ENCODE measurements at places on chromosomes 11 and 22.

GRCh38 chr11:110878513-110878912 lies 166.3 kb upstream of the ARHGAP20 start:
- DNase-seq = no peak

DNA sequence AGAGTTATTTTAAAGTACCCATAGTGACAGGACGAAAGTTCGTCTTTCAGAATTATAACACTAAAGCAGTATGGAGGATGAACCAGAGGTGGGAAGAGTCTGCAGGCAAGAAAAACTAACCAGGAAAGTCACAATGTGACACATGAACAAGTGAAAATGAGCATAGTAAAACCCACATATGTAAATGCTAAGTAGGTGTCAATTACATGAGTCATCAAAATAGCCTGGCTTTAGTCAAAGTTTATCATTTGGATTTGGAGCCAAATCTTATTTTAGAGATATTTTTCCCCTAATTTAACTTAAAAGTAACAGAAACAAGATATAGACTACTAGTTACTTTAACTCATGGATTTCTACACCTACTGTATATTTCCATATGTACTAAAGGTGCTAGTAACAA lies 159.8 kb downstream of the GRIA4 start:
- DNase-seq = no peak

- DNase-seq = no peak
Observed at GRCh38 chr11:10329935-10330334, 25.1 kb downstream of the ADM start.

- DNase-seq = no peak
Observed at GRCh38 chr11:68160100-68160695, 39.0 kb upstream of the CHKA start.

- DNase-seq = no peak
Observed at GRCh38 chr22:16955678-16956210, 52.3 kb downstream of the GAB4 start.

DNA sequence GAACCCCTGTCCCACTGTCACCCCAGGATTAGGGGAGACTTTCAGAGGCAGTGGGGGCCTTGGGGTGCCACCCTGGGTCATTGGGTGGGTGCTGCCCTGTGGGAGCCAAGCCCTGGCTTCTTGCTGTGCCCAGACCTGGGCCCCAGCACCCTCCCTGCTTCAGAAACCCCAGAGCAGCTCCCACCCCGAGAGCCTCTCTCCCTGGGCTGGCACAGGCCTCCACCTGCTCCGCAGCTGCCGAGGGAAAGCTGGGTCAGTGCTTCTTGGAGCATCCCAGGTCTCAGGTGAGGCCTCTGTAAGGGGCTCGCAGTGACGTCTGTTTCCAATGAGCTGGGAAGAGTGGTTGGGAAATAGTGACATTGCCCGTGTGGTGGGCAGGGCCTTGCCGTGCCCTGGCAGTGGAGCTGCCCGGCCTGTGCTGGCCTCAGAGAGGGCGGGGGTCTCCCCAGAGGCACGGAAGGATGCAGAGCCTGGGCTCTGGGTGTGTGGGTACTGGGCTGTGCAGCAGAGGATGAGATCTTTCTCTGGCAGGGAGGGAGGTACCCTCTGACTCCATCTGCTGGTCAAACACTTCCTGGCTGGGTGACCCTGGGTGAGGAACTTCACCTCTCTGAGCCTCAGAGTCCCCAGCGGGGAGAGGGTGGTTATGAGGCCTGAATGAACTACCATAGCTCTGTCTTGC lies 23.0 kb downstream of the C22orf23 start:
- DNase-seq = no peak

GRCh38 chr22:22863001-22863400 lies 24.6 kb upstream of the IGLL5 start:
- DNase-seq = no peak

DNA sequence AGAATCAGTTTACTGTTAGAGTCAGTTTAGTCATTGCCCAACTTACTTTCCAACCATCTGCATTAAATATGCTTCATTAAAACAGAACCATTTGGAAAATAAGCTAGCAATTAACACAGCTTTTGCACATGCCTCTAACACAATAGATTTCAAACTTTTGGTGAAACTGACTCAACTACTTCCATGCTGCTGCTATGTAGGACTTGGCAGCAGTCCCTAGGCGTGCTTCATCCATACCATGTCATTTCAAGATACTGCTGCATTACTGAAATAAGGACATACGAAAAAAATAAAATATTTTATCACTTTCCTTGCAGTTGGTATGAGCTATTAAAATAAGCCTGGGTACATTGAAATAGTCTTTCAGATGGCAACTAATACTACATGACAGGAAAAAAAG lies 65.5 kb upstream of the SOX6 start:
- DNase-seq = no peak

GRCh38 chr11:120210626-120211521 lies at the start of gene OAF:
Gene OAF, plus strand, starts transcription at chr11:120211032. Its CDS starts 248 bp downstream, at chr11:120211280.
- peak; percentile 25 for DNase-seq

DNA sequence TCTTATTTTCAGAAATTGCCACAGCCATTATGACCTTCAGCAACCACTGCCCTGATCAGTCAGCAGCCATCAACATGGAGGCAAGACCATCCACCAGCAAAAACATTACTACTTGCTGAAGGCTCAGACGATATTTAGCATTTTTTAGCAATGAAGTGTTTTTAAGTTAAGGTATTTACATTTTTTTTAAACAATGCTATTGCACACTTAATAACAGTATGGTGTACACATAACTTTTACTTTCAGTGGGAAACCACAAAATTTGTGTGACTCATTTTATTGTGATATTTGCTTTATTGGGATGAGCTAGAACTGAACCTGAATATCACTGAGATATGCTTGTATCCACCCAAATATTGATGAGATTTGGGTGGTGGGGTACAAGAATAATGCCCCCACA lies 110.9 kb downstream of the TSPAN18 start:
- no peak for DNase-seq

GRCh38 chr22:19232623-19233022 lies 54.1 kb upstream of the SLC25A1 start:
- DNase-seq = no peak

- no peak for DNase-seq
Observed at GRCh38 chr11:76810151-76810853, 27.1 kb downstream of the TSKU start.

DNA sequence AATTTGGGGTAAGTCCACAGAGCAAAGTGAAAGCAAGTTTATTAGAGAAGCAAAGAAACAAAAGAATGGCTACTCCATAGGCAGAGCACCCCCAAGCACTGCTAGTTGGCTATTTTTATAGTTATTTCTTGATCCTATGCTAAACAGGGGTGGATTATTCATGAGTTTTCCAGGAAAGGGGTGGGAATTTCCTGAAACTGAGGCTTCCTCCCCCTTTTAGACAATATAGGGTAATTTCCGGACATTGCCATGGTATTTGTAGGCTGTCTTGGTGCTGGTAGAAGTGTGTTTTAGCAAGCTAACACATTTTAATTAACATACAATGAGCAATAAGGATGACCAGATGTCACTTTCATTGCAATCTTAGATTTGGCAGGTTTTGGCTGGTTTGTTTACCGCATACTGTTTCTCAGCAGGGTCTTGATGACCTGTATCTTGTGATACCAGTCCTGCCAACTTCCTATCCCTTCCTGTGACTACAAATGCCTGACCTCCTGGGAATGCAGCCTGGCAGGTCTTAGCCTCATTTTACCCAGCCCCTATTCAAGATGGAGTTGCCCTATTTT lies 937 bp upstream of the C1QTNF6 start:
- no peak for DNase-seq

- DNase-seq = peak; percentile 57
Observed at GRCh38 chr11:35045236-35045820, 93.6 kb upstream of the CD44 start.

DNA sequence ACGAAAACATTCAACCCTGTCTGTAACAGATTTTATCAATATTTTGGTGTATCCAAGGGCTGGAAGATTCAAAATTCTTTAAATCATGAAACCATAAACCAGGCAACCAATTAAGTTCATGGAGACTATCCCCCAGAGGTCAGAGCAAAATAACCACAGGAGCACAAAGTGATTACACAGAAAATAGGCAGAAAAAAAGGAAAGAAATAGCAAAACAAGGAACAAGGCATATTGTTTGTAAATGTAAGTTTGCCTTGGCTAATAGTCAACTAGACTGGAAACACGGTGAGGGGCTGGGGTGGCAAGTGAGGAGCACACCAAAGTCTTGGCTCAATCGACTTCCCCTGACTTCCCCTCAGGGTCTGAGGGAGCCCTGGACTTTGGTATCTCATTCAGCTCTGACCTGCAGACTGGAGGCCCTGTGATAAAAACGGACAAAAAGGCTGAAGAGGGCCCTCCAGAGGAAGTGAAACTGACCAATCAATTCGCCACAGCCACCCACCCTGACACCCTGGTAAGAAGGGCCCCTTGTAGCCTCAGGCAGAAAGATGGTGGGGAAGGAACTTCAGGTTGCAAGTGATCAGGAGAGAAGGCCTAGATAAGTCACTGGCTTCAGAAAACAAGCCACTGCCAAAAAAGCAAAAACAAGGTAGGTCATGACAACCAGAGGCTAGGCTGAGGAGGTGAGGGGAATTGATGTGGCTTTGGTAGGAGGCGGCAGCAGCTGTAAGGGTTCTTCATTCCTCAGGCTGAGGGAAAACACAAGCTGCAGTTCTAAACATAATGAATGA lies 1.8 kb downstream of the SIK3 start:
- no peak for DNase-seq

DNA sequence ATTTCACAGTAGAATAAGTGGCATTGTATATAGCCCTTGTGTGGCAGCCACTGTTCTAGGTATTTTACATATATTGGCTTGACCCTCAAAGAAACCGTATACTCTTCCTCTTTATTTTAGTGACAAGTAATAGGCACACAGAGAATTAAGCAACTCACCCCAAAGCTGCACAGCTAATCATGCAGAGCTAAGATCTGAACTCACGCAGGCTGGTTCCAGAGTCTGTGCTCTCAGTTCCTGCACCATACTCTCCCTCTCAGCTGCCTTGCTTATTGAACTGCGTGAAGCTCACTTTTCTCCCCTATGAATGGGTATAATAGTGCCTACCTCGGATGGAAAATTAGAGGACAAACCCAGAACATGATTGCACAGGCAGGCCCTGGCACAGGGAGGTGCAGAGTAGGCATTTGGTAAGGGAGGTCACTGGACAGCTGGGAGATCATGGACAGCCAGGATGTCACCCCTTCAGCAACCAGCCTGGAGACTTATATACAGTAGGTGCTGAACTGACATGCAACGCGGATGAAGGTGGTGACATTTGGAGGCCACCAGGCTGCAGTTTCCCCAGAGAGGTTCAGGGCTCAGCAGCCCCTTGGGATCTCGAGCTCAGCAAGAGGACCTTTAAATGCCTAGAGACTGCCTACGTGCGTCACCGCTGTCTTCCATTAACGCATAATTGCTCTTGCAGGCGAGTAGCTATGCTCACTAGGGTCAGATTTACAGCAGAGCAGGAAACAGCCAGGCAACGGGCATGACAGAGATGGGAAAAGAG lies 78.4 kb upstream of the TP53I11 start:
- no peak for DNase-seq

- DNase-seq = no peak
Observed at GRCh38 chr11:130623670-130624668, 175.5 kb downstream of the ADAMTS15 start.

- DNase-seq = no peak
Observed at GRCh38 chr11:77101043-77101537, 1.6 kb upstream of the OMP start.

DNA sequence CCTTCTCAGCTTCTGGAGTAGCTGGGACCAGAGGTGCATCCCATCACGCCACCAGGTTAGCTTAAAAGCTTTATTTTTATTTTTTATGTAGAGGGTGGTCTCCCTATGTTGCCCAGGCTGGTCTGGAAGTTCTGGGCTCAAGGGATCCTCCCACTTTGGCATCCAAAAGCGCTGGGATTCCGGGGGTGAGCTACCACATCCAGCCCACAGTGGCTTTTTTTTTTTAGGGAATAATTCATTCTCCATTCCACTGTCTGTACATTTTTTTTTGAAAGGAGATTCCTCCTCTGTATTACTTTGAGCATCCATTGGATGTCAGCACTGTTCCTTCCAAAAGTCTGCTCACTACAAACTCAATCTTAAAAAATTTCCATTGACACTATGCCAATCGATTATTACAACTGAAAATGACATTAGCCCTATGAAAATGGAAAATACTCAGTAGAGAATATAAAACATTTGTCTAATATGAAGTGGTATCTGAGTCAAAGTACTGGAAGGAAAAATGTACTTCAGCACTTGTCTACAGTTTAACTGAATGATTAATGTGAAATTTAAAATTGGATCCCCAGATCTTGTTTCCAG lies 1.3 kb upstream of the LPXN start:
- no peak for DNase-seq

DNA sequence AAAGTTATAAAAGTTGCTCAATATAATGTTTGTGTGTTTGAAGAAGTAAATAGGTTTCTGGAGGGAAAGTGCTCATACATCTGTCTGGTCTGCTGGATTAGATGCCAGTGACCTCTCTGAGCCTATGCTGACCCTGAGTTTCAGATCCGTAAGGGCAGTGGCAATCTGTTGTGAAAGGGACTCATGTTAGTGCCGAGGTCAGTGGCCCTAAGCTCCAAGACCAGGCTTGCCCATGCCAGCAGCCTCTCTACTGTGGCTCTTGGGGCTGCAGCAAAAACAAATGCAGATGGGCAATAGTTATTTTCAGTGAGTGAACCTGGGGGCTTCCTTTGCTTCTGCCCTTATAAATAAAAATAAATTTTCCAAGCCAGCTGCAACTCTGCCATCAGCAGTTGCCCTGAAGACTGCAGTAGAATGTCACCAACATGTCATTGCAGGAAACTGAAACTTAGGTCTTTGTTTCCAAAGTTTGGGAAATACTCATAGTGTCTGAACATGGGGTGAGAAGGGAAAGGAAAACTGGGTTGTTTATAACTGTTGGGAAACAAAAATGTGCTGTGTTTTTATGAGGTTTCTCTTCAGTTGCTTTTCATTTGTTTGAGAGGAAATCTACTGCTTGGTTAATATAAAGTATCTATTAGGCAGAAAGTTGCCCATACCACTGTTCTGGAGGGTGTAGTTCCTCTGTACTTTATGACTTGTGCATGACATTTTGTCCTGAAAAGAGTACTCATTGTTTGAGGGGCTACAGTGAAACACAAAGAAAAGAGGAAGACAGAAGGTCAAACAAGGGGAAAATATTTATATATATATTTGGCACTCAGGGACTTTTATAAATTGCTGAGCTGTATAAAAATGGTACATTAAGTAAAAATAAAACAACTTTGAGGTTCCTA lies 9.5 kb upstream of the MS4A4E start:
- no peak for DNase-seq

DNA sequence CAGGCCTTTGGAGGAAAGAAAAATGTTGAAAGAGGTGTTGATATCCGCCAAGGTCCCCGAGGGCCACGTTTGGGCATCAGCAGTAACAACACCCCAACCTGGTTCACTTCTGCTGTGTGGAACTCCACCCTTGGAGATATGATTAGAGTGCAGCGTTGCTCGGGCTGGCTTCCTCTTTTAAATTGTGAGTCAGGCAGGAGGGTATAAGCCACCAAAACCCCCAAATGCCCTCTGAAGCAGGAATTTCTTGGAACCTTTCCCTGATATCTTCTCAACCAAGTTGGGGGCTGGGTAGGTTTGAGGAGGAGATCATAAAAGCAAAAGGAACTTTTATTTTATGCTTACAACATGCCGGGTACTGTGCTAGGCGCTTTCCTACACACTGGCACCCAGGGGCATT lies 6.4 kb upstream of the C11orf96 start:
- DNase-seq = no peak

All from stimulated activated CD4-positive, alpha-beta T cell treated with anti-CD3 and anti-CD28 coated beads, TNF-alpha, amount 100 ng/mL, for 4 hours (primary cell).